ENCODE measurements at places on chromosomes 12 and 14. TPM values are rescaled to one million over a fixed set of nuclear protein-coding genes. Genes with fewer than 3 reads are reported as not detected.
A peak's percentile ranks its signal among the peaks of the same experiment; 100 is the strongest.

Gene YY1
- 37.4 TPM for total RNA-seq

DNA sequence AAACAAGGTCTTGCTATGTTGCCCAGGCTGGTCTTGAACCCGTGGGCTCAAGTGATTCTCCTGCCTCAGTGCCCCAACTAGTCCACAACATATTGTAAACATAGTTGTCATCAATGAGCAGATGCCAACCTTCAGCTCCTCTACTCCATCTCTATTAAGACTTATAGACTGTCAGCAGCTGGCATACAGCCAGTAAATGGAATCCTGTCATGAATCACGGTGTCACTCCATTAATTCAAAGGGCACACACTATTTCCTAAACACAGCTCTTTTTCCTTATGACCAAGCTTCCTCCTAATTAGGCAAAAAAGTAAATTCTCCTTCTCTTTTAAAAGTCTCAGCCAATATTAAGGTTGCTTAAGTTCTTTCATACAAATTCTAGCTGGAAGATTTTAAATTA is 111.2 kb downstream of the ITPR2 start:
- no peak overlapping the region for H3K4me3 ChIP-seq
- no peaks in the 10 kb centered on the region for H3K27me3 ChIP-seq
- no peak overlapping the region for H3K27ac ChIP-seq

- peak overlapping the region; percentile 41 for H3K27ac ChIP-seq
- no peak for DNase-seq
- H3K36me3 ChIP-seq, result no peaks in the 10 kb centered on the region
Observed at GRCh38 chr12:51898937-51899336, 8.4 kb upstream of the ACVRL1 start.

- H3K27me3 ChIP-seq, result no peaks in the 10 kb centered on the region
- no peak overlapping the region for H3K4me3 ChIP-seq
- peak; percentile 55 for DNase-seq
- H3K27ac ChIP-seq, result peak overlapping the region; percentile 39
Observed at GRCh38 chr14:105207460-105207901, 26.4 kb upstream of the NUDT14 start.

DNA sequence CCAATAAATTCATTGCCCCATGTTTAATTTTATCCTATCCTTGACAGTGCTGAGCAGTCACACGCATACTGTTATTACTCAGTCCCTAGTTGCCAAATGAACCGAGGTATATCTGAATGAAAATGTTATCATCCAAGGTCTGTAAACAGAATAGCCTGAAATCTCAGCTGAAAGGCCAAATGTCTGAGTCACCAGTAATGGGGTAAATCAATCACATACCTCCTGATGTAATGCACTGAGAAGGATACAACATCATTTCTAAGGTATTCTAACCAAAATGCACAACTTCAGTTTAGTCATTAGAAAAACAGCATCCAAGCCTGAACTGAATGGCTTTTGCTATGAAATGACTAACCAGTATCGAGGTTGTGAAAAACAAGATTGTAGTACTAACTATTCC is 228.6 kb downstream of the DPF3 start:
- no peaks in the 10 kb centered on the region for H3K27me3 ChIP-seq
- H3K36me3 ChIP-seq, result no peaks in the 10 kb centered on the region
- no peaks in the 10 kb centered on the region for H3K4me1 ChIP-seq
- no peak overlapping the region for H3K27ac ChIP-seq
- DNase-seq, result no peak
